Activated T-helper 2 cell treated with anti-CD3 and anti-CD28 coated beads, Interferon-gamma antibody, Interleukin-2, Interleukin-4, amounts not matched to agents 10 μg/mL and 5 μg/mL and 100 μg/mL, durations not matched to agents 14 hours and 24 hours and 36 hours (primary cell): ENCODE measurements at places on chromosomes 2 and 18.

DNA sequence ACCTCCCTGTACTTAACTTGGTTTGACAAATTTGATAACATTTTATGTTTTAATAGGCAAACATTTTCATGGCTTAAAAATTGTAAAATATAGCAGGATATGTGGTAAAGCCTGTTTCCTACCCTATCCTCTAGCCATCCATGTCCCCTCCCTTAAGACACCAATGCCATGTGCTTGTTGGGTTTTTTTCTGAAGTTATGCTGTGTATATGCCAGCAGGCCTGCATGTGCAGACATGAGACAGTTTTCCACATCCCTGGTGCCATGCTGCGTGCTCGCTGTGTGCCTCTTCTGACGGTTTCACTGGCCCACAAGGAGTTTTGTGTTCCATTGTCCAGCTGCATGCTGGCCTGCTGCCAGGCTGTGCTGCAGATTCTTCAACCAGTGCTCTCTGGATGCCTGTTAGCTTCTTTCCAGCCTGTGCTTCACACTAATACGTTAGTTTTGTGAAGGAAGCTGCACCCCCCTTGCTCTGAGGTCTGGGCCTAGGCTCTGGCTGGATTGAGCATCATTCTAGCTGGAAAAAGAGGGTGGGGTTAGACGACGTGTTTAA is 16.9 kb downstream of the INPP4A start:
- no peak for DNase-seq

- DNase-seq, result no peak
Observed at GRCh38 chr18:47605093-47605492, 325.4 kb downstream of the SMAD2 start.

DNA sequence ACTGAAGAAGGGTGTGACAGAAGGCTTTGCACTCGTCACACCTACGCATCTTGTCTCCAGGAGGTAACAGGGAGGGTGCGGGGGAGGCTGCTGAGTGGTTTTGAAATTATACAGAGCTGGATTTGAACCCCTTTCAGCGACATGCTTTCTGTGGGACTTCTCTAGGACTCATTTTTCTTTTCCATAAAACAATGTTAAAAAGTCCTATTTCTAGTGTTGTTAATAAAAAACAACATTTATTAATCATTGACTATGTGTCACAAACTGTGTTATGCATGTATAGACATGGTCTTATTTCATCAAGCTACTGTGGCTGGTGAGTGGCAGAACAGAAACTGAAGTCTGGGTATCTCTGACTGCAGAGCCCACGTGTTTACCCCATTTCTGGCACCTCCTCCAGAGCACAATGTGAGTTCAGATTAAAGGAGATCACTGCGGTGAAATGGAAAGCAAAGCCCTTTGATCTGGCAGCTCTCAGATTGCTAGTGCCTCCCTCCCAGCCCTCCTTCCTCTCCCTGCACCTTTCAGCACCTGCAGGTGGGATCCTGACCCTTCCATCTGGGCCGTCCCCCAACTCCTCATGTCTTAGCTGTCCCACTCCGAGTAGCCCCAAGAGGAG is 315.5 kb upstream of the MYT1L start:
- peak; percentile 33 for DNase-seq

- DNase-seq, result no peak
Observed at GRCh38 chr2:27070653-27071276, 689 bp downstream of the OST4 start.

DNA sequence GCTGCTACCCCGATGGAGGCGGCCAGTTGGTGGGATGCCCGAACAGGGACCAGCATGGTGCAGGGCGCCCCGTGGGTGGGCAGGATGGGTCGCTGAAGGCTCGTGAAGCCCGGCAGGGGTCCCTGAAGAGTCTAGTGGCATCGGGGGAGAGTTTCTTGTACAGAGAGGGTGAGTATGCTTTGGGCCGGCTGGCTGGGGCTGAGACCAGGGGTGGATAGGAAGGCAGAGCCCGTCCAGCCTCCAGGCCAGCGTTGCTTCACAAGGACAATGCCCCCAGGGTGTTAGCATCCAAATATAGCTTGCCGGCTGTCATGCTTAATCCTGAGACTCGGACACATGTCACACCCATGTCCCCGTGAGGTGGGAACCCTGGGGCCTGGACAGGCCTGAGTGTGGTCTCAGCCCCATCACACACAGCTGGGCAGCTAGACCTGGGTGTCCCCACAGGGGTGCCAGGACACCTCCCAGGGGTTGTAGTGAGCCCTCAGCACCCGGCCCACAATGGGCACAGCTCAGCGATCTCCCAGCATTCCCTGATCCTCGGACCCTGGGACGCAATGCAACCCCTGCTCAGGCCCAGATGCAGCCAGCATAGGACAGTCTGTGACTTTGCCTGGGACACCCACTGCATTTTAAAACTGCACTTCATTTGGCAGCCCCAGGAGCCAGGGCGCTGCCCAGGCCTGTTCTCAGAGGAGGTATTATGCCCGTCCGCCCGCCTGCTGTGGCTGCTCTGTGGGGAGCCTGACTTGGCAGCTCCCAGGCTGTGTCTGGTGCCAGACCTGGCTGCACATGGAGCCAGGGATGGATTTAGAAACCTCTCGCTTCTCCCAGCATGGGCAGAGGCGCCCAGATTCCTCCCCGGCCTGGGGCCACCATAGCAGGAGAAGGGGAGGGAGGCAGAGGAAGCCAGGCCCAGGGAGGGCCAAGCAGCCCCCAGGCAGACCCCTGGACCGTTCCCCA is 36.4 kb downstream of the RAMP1 start:
- DNase-seq, result no peak
